Activated CD4-positive, alpha-beta T cell treated with anti-CD3 and anti-CD28 coated beads, Interleukin-2, amount 50 U/mL, for 1 hour (primary cell): ENCODE measurements at places on chromosomes 2 and 18.

GRCh38 chr2:2739231-2739795, 408.2 kb upstream of the MYT1L start:
- DNase-seq, result no peak

GRCh38 chr18:9825571-9826073, 60.2 kb upstream of the TXNDC2 start:
- no peak for DNase-seq

GRCh38 chr2:23606968-23607367, 222.0 kb downstream of the KLHL29 start:
- DNase-seq, result no peak

GRCh38 chr2:85017411-85018048, 46.6 kb downstream of the KCMF1 start:
- no peak for DNase-seq

- DNase-seq, result no peak
These were observed 90.3 kb upstream of the TMEM17 start for GRCh38 chr2:62596061-62596921.

DNA sequence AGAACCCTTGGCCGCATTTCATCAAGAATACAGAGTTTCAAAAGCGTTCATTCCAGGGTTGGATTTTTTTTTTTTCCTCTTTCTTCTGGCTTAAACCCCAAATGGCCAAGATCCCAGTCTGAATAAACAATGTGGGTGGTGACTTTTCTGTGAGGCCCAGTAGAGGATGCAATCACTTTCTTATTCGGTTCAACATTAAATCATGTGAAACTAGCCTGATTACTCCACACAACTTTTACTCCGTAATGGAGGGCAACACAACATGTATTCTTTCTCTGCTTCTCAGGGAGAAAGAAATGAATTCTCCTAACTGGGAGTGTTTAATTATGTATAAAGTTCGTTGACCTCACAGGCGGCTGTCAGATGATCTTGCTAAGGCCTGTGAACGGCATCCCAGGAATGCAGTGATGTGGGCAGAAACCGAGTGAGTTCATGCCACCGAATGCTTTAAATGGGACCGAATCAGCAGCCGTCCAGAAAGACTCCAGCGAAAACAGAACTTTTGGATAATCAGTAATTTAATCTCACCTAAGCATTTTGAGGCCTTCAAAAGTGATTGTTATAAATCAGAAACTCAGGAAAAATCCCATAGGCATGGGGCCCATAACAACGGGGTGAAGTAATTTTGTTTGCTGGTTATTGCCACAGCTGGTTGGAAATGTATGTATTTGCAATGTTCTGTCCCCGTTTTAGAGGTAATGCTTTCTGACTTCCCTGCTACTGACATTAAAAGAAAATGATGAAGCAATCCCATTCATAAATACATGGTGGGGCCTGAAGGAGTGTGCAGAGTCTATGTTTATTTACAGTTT, 81.5 kb downstream of the BCL2 start:
- no peak for DNase-seq

GRCh38 chr2:206212673-206213513, 53.2 kb downstream of the EEF1B2 start:
- DNase-seq, result no peak

DNA sequence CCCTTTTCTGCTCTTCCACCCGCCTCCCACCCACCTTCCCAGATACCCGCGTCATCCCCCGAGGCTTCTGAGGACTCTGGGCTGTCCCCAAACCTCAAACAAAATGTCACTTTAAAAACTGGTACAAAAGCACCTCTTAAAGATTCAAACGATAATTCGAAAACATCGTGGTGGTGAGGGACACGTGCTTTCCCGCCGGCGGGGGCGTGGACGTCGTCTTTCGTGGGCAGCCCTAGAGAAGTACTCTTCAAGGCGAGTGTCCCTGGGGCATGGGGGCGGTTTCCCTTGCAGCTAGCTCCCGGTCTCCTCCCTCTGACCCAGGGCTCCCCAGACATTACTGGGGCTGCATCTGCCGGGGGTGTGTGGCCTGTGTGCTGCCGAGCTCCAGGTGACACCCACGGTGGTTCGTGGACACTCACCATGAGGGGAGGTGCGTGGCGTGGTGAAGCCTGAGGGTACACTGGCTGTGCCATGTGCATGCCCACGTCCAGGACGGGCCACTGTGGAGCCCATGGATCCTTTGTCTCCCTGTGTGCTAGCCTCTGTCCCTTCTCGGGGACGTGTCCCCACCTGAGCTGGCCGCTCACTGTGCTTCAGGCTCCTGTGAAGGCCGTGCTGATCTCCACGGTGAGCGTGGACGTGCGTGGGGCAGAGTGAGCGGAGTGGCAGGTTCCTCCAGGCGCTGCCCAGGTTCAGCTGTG, 117.8 kb downstream of the NFATC1 start:
- no peak for DNase-seq

DNA sequence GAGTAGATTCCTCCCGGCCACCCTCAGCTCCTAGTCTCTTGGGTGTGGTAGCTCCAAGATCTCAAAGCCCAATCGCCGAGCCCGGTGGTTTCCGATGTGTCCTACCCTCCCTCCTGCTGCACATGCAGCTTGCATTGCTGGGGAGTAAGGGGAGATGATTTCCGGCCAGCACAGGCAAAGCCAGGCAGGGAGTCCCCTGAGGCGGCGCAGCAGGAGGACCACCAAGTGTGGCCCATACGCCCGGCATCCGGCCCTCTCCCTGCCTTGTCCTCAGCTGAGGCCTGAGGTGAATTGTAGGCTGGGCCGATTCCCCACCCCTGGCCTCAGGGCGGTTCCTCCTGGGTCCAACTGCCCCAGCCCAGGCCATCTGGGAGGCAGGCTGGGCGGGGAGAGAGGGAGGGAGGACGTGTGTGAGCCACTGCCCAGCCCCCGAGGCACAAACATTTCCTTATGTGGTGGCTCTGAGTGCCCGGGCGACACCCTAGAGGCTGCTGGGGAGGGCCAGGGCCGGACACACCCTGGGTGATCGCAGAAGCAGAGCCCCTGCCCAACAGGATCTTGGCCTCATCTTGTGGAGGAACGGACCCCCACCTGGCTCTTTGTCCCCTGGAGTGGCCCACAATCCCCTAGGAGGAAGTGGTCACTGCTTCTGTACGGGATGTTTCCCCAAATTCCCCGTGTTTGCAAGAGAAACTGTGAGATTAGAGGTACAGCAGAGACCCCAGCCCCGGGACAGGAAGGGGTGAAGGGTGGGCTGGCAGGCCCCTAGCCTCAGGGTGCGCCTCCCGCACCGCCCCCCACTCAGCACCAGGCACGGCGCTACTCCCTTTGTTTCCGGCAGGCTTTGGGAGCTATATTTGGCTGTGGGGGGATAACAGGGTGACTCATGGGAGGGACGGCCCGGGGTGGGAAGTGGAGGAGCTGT, 41.9 kb upstream of the PTMA start:
- DNase-seq, result no peak

DNA sequence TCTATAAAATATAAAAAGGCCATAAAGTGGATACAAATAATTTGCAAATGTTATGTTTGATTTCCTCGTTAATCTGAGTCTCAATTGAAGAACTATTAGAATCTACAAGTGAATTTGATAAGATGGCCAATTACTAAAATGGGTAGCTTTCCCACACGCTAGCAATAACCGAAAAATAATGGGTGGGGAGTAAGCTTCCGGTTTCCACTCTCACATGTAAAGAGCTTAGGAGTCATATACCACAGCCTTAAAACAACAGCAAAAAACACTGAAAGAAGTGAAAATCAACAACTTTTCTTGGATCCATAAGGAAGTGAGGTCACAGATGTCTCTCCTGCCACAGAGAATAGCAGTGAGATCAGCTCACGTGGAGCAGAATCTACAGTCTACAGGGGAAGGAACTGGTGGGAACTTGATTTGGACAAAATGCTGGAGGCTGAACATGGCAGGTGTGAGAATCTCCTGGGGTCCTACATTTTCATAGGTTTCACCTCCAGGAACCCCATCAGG, 18.6 kb downstream of the THAP4 start:
- no peak for DNase-seq

DNA sequence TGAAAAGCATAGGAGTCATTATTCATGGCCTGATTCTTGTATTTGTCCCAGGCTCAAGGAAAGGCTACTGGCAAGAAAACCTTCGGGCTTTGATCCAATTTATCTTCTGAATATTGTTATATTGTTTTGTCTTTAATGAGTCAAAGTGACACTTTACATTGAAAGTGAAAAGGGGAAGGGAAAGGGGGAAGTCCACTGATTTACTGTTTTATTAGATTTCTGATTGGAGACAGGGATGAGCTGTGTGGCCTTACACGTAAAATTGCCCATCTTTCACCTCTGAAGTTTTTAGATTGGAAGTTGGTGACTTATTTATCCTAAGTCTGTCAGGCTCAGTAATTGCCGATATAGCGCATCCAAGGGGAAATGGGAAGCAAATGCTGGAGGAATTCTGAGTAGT, 843.8 kb upstream of the LRRTM1 start:
- no peak for DNase-seq
